Stimulated activated CD4-positive, alpha-beta T cell treated with anti-CD3 and anti-CD28 coated beads, Interleukin-1b, Interleukin-23, amount 100 ng/mL, for 1 hour (primary cell): ENCODE measurements at places on chromosomes 2 and 18.

DNA sequence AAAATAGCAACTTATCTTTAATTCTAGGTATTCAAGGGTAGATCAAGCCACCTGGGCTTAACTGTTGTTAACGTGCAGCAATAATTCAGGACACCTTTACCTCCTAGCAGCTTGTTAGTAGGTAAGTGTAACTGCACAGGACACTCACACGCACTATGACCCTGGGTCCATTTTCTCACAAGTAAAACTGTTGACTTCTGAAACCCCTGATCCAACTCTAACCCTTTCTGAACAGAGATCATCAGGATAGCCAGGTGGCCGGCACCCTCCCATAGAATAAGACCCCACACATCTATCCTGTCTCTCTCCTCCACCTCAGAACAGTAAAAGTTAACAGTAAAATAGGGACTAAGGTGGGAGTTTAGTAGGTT, 610 bp downstream of the SPC25 start:
- DNase-seq = no peak

GRCh38 chr2:129396980-129397599, 582.4 kb upstream of the RAB6C start:
- no peak for DNase-seq

- DNase-seq = no peak
These were observed 31.6 kb downstream of the KCNK3 start for GRCh38 chr2:26723991-26724750.

GRCh38 chr2:11539317-11540147, 5.7 kb downstream of the GREB1 start:
- DNase-seq = no peak

DNA sequence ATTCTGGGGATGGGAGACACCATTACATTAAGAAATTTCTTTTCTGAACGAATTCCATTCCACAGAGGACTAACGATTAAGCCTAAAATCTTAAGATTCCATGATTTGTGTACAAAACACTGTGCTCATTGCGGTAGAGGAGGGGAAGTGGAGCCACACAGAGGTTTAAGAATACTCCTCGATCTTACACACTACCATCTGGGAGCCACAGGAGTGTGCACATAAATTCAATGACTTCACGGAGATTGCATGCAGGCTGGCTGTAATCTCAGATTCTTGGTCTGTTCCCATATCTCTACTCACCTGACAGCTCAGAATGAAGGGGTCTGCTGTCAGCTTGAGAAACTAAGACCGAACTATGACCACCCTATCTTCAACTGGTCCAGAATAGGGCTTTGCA, 762 bp downstream of the VPS4B start:
- no peak for DNase-seq

DNA sequence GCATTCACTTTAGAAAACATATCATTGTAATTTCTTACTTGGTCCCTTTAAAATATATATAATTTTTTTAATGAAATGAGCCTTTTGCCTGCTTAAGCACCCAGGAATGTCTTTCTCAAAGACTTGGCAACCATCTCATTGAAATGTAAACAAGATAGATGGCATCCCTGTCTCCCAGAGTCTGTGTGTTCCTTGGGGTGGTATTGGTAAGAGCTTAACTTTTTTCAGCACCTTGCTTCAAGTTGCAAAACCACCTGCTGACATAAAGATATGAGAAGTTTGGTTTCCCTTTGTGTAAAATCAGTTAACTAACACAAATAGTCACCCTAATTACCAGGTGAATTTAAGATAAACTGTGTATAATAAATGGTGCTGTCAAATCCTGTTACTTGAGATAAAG, 266.9 kb downstream of the DSC3 start:
- no peak for DNase-seq

- no peak for DNase-seq
These were observed 3.6 kb upstream of the RNU2-63P start for GRCh38 chr2:88019985-88020384.

DNA sequence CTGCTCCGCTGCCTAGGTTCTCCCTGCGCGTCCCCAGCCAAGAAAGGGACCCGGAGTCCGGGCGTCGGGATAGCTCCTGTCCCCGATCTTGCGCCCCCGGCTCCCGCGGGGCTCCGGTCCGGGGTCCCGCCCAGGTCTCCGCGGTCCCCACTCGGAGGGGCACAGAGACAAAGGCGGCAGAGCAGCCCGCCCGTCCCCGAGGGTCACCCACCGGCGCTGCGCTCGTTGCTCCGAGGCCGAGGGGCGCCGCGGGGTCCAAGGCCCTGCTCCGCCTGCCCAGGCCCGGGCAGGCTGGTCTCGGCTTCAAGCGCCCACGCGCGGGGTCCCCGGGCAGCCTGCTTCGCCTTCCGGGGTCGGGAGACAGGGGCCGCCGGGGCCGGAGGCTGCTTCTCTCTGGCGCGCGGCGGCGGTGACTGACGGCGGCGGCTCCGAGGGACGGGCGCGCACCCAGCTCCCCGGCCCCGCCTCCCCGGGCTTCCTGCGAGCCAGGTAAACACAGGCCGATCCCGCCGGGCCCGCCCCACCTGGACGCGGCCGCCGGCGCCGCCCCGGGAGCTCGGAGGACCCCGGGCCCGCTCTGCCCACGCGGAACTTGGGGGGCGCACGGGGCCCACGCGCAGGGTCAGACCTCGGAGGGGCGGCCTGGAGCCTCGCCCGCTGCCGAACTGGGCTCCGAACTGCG, at the start of gene MBP:
TSS of gene MBP (minus strand) at position 415 of the 682 bp plus-strand sequence. CDS start 27,522 bp downstream, outside the sequence.
- no peak for DNase-seq

- DNase-seq = no peak
These were observed 165.0 kb upstream of the SESTD1 start for GRCh38 chr2:179429597-179429996.

GRCh38 chr2:200863782-200864175, 679 bp downstream of the CLK1 start:
- no peak for DNase-seq

- no peak for DNase-seq
These were observed 991 bp downstream of the CHCHD5 start for GRCh38 chr2:112585400-112585799.

DNA sequence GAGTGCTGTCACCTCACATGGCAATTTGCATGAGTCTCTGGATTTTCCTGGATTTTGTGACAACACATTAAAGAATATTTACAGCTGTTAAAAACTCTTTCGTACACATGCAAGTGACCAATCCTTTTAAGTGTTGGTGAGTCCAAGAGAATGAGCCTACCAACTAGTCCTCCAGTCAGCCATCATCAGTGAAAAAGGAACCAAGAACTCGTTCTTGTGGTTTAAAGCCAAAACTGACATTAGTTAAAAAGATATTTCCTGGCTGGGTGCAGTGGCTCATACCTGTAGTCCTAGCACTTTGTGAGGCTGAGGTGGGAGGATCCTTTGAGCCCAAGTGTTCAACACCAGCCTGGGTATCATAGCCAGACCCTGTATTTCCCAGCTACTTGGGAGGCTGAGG, 215.4 kb upstream of the ITGA4 start:
- DNase-seq = no peak

- no peak for DNase-seq
These were observed 11.7 kb upstream of the ACYP2 start for GRCh38 chr2:54103454-54104314.
